Glutamatergic neuron (in vitro differentiated cells): ENCODE measurements at places on chromosomes 13 and 19.

- no peak for DNase-seq
These were observed 10.2 kb downstream of the TSC22D1 start for GRCh38 chr13:44565881-44566280.

- DNase-seq: no peak
These were observed 24.4 kb downstream of the ELF1 start for GRCh38 chr13:40994581-40995230.

- DNase-seq: peak; percentile 96
These were observed 5.7 kb downstream of the JAK3 start for GRCh38 chr19:17841810-17842662.

DNA sequence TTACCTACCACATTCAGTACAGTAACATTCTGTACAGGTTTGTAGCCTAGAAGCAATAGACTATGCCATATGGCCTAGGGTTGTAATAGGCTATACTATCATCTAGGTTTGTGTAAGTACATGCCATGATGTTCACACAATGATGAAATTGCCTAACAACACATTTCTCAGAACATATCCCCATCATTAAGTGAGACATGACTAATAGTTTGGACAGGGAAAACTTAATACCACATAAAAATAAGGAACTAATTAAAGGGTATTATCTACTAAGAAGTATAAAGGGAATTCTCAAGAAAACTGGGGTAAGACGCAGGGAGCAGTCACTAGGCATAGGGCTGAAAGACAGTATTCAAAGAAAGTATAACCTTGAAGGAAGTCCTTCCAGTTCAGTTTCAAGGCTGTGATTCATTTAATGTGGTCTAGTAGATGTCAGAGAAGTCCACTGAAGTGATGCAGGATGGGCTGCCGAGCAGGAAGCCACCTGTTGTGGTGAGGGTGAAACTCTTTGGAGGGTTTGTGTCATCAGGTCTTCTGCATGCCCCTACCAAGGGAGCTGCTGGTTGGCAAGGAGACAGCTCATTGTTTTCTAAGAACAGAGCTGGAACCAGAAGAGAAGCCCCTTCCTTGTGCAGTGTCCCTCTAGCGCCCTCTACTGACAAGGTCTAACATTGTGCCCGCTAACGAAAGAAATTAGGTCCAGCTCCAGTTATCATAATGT is 122.9 kb downstream of the OLFM4 start:
- peak; percentile 65 for DNase-seq

DNA sequence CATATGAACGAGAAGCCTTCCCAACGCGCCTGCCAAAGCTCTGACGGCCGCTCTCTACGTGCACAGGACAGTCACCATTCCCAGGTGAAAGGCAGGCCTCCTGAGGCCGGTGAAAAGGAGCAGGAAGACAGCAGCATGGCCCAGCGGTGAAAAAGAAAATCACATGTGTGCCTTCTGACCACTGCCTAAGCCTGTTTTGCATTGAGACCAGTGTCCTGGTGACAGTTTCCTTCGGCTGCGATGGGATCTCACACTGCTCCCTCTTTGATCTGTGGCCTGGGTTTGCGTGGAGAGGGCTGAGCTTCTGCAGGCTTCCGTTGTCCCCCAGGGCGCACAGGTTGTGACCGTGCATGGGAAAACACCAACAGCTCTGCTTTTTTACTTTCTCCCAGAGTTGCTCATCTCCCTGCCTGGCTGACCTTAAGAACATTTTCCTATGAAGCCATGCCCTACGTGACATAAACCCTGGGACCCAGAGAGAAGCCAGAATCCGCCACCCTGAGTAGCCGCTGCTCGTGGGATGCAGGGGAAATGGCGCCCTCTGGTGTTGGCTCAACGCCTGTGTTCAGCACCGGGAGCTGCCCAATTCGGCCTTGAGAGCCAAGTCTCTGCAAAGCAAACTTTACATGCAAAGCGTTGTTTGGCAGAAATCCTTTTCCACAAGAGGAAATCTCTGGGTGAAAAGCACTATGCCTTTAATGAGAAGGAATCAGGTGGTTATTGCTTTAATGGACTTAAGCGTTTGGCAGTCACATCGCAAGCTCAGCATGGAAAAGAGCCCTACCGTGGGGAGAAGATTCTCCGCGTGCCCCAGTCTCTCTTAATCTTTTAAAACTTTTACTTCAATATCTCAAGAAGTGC is 112.2 kb upstream of the GPR12 start:
- DNase-seq: peak; percentile 88

- peak; percentile 23 for DNase-seq
These were observed 603 bp downstream of the TM9SF2 start for GRCh38 chr13:99501848-99502301.

DNA sequence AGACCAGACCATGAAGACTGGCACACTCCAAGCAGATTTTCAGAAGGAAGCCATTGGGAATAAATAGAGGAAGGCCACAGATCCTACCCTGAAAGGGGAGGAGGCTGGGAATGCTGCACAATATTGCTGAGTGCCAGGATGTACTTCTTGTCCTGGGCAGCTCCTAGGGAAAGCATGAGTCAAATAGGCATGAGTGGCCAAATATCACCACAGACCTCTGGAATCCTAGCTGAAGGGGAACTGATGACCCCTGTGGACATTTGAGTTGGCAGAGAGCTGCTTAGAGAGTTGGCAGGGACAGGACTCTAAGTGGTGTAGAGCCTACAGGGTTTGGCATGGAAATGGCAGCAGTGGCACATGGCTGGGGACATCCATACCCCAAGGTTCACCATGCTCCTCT is 234.3 kb upstream of the TRPC4 start:
- no peak for DNase-seq

DNA sequence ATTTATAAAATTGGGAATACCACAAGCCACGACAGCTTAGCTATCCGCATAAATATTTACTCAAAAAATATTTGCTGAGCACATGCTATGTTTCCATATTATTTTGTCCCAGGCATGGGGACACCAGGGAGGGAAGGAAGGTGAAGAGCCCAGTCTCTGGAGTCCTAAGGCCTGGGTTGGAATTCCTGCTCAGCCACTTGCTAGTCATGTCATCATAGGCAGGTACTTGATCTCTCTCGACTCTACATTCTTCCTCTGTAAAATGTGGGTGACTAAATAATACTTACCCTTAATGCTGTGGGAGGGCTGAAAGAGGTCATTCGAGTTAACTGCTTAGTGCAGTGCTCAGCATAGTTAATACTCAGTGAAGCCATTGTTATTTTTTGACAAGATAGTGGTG is 4.3 kb upstream of the RNASEH2B start:
- DNase-seq: no peak

DNA sequence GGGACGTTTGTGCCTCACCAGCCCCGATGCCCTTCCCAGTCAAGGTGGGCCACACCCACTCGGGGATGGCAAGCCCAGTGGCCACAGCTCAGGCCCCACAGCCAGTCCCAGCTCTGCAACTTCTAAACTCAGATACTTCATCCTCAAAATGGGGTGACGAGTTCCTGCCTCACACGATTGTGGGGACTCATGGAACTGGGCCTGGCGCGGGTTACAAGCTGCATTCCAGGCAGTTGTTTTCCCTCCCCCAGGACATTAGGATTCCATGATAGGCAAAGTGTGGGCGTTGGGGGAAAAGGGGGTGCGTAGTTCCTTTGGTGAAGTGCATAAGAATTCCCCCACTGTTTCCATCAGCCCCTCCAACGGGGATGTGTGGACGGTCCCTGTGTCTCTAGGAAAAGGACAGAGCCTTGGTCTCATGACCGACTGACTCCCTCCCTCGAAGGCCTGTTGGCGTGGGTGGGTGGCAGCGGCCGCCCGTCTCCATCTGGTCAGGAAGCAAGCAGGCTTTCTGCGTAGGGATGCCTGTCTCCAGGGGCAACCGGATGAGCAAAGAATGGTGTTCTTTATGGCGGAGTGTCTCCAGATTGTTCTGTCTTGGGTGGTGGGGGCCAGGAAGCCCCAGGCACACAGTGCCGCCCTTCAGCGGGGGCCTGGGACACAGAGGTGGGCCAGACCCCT is 21.1 kb upstream of the NPAS1 start:
- no peak for DNase-seq

GRCh38 chr13:73918691-73919090 is 215.5 kb downstream of the KLF12 start:
- no peak for DNase-seq
